ENCODE measurements at places on chromosomes 16 and 17.
A peak's percentile ranks its signal among the peaks of the same experiment; 100 is the strongest.

DNA sequence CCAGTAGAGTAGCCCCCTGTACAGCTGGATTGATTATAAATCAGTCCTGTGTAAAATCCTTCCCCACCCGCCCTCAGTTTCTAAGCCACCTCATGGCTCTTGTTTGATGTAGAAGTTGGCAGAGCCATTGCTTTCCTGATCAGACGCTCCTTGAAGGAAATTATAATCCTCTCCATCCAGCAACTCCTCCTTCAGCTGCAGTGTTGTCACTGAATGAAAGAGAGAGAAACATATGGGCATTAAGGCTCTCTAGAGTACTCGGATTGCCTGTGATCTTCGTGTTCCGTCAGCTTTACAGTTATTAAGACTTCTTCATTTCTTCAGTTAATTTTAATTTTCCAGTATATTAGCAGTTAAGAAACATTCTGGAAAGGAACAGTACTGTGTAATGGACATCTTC is 14.3 kb downstream of the NME2 start:
- DNase-seq: no peak

DNA sequence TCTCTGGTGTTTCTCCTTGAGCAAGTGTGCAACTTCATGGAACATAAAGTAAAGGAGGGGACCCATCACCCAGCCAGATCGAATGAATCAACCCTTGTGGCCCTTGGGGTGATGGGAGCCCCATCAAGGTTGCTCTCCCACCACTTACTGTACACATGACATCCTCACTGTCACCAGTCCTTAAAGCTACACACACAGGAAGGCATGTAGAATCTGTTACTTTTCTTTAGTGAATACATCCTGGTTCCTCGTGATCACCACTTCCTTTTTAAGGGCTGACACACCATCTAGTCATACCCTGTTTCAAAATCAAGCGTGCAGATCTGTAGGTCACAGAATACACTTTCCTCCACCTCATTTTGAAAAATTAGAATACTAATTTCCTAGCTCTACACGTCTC is 22.6 kb upstream of the MPHOSPH6 start:
- DNase-seq: no peak

DNA sequence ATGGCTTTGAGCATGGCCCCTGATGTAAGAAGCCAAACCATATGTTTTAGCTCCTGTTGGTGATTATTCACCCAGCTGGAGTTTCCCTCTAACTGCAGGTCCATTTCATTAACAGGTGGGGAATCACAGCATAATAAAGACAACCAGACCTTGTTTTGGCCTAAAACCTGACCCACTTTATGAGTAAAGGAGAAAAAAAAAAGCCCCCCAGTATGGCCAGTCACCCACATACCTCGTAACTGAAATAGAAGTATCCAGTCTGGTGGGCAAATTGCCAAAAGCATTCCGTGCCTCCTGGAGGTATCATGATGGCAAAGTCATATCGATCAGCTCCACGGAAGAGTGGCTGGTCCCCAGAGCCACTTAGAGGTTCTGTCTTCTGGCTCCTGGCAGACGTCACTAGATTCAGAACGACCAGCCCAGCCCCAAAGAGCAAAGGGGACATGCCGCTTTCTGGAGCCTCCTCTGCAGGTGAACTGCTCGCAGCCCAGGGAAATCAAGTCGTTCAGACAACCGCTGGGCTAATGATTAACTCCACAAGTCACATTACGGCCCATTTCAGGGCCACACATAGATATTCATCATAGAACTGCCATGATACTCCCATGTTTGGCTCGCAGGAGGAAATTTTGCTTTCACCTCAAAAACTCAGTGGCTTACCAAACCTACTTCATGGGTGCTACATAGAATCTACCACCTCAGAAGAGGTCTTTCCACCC is at the start of gene TMED6:
Gene TMED6, minus strand, starts transcription at position 478 of the 719 bp plus-strand sequence. Its CDS starts 33 bp downstream, at position 445.
- no peak for DNase-seq

GRCh38 chr17:39219647-39220154 is 6.0 kb downstream of the STAC2 start:
- no peak for DNase-seq

DNA sequence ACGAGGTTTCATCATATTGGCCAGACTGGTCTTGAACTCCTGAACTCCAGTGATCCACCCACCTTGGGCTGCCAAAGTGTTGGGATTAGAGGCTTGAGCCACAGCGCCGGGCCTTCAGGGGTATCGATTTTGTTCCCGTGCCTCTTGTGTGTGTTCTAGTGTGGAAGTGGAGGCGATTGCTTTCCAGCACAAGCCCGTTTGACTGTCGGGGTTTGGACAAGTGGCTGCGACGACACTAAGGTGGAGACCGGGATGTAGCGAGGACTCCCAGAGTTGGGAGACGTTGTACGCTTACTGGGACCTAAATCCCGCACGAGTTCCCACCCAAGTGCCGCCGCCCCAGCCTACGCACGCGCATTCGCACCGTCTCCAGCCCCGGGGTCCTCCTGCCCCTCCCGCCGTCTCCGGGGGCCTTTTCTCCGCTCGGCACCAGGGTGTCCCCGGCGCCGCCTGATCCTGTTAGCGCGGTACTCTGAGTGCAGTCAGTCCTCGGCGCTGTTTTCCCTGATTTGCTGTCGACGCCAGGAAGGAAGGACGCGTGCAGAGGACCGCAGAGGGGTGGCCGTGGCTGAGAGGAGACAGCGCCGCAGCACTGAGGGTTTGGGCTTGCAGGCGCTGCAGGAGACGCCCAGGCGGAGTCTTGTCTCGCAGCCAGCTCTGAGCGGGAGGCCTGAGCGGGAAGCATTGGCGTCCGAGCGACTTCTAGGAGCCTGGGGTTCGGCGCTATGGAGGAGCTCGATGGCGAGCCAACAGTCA is at the start of gene NUP85:
Gene NUP85, plus strand, starts transcription at position 643 of the 756 bp plus-strand sequence. Its CDS starts 83 bp downstream, at position 726.
- peak; percentile 88 for DNase-seq

DNA sequence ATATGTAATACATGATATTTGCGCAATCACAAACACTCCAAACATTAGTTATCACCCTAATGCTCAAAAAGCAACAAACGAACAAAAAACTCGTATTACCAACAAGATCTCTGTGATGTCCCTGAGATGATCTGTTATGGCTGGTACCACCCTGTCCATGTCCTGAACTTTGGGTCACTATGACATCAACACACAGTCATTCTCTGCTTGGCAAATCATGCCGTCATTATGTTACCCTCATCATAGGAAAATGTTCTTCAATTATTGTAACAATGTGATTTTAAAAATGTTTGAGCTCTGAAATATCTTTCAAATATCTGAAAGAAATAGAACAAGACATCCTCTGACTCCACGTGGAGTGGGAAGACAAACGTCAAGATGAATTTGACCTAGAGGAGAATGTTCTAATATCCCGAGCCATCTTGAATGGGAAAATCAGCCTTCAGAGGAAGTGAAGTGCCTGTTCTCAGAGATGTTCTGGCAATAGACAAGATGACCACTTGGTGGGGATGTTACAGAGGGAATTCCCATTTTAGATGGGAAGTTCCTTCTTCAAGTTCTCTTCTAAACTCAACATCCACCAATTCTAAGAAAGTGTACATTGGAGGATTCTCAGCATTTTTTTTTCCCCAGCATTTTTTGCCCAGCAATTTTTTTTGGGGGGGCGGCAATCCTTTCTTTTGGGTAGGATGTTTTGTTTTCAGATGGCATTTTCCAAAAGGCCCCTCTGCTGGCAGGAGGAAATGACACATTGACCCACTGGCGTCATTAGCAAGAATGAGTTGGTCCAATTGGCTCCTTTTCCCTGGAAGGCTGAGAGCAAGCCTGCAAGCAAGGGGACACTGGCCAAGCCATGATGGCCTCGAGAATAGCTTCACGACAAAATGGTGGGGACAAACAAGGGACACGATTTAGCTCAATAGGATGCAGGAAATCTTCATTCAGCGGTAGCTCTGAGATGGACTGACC is 3.7 kb upstream of the HSD17B2 start:
- no peak for DNase-seq

Data from activated T-cell treated with anti-CD3 and anti-CD28 coated beads for 1 hour (primary cell).